EH (cell line): ENCODE measurements at places on chromosomes 7 and 10.

DNA sequence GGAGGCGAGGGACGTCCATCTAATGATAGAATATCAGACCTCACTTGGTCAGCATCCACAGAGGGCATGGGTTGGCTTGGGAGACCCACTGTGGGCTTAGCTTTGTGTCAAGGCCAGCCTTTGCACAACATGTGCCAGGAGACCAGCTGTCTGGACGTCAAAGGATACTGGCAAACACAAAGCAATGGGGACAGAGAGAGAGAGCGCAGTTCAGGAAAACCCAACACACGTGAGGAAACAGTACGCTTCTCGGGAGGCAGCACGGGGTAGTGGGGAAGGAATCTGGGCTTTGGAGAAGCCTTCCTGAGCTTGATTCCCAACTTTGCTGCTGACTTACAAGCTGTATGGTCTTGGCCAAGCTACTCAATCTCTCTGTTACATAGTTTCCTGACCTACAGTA is 14.7 kb downstream of the PRLHR start:
- no peak for DNase-seq

- DNase-seq = peak; percentile 65
These were observed 597 bp downstream of the SND1 start for GRCh38 chr7:127652333-127653248.

- DNase-seq = no peak
These were observed 6.6 kb upstream of the SERPINE1 start for GRCh38 chr7:101120315-101120714.

DNA sequence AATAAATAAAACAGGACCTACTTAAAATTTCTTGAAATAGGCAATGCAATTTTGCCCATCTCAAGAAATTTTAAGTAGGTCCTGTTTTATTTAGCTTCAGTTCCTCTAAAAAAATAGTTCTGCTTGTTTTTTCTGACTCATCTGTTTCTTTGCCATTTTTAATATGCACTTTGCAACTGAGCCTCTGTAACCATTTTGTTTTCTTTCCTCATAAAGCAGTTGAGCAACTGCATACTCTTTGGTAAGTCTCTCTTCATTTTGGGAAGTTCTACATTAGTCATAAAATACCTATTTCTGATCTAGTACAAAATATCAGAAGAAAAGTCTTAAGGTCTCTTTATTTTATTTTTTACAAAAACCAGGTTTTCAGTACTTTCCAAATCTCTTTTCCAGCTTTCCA is 18.0 kb downstream of the TAS2R40 start:
- peak; percentile 66 for DNase-seq

DNA sequence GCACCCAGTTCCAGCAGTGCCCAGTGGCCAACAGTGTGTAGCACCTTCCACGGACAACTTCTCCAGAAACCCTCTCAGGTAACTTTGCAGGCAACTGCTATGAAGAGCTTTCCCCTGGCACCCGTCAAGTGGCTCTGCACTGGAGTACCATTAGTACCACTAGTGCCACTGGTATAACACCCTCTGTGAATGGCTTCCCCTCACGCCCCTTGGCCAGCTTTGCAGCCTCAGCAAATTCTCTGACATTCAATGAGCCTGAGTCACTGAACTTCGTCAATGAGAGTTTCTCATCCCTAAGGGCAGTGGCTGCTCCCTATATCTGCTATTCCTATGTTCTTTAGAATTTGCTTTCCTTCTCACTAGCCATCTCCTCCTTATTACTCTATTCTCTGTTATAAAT is 7.6 kb upstream of the HERPUD2 start:
- no peak for DNase-seq

DNA sequence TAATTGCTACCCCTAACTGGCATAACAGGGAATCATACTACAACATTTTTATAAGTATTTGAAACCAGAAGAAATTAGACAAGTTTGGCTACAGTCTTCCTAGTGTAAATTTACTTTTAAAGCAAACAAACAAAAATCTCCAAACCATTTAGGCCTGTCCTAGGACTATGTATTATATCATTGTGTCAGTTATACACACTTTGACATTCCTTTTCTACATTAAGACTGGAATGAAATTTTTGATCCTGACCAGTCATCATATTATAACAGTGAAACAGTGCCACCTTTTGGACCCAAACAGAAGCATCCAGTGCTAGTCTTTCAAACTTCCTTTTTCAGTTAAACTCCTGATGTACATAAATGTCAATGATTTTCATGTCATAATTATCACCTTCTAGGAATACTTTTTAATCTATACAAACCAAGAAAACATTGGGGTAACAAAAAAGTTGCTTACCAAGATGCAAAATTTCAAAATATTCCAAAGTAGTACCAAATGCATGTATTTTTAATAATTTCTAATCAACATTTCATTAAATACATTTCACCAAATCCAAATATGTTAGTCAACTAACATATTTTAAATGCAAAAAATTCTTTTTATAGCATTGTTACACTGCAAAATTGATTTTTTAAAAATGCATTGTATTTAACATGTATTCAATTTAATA is 75.7 kb downstream of the IMMP2L start:
- peak; percentile 72 for DNase-seq

DNA sequence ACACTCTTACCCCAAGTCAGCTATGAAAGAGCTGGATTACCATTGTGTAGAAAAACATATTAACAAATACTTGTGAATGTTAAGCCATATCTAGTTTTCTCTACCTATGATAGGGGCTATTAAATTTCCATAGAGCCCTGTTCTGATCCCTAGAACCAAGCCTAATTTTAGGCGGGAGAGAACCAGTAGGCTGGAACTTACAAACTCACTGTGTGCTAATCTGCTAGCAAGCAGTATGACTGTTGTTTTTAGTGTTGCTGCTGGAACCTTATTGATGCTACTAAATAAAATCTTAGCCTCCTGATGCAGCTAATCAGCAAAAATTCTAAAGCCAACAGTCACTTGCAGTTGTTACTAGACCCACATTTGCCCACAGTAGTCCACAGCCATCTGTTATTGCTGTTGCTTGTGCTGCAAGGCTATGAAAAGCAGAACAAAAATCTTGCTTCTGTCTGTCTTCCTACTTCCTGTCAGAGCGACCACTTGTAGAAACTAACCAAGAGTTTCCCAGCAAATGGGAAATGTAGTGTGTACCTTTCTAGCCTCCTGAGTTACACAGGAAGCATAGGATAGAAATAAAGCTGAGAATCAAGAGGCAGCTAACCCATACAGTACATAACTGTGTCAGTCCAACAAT is 368.4 kb downstream of the ARL4A start:
- DNase-seq = no peak

- DNase-seq = no peak
These were observed 65.8 kb upstream of the ELMO1 start for GRCh38 chr7:37514497-37514896.

DNA sequence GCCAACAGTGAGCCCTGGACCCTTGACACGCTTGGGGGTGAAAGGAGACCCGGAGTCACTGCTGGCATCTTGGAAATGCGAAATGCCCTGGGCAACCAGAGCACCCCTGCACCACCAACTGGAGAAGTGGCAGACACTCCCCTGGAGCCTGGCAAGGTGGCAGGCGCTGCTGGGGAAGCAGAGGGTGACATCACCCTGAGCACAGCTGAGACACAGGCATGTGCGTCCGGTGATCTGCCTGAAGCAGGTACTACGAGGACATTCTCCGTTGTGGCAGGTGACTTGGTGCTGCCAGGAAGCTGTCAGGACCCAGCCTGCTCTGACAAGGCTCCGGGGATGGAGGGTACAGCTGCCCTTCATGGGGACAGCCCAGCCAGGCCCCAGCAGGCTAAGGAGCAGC is 98.5 kb downstream of the TACC2 start:
- DNase-seq = no peak

GRCh38 chr7:157041004-157041403 is 30.5 kb upstream of the MNX1 start:
- DNase-seq = no peak

GRCh38 chr7:24908166-24908565 is 71.8 kb downstream of the OSBPL3 start:
- no peak for DNase-seq
